ENCODE measurements at places on chromosomes 2 and 18. TPM values are rescaled to one million over a fixed set of nuclear protein-coding genes. Genes with fewer than 3 reads are reported as not detected.

LBX2 gene
- polyA plus RNA-seq = not detected

CPO gene
- polyA plus RNA-seq = not detected

RASGRP3 gene
- 0.84 TPM for polyA plus RNA-seq

ADRA2B gene
- not detected for polyA plus RNA-seq

DNA sequence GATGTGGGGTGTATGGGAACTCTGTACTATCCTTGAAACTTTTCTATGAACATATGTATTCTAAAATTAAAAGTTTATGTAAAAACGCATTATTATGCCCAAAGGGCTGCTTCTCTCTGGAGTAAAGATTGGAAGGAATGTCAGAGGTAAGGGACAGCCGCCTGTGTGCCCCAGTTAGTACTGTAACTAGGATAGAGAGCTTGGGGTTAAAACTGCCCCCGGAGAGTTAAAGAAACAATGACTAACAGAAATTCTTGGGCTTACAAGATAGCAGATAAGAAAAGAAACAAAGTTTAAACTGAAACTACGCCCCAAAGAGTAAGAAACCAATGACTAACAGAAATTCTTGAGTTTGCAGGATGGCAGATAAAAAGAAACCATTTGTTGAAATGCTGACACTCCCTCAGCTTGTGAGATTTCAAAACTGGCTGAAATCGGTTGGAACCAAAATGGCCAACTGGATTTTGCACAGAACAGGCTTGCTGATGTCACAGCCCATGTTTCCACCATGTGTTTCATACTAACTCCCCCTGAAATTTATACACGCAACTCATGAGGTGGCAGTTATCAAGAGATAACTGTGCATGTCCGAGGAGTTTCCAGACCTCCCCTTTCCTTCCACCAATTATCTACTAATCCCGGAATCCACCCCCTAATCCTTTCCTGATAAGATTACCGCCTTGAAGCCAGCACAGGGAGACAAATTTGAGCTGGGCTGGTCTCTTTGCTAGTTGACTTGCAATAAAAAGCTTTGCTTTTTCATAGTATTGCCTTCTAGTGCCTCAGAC, 8.7 kb upstream of the TXNDC2 start:
- H3K4me1 ChIP-seq = no peaks in the 10 kb centered on the region
- H3K36me3 ChIP-seq = no peaks in the 10 kb centered on the region
- H3K27me3 ChIP-seq = no peaks in the 10 kb centered on the region
- H3K4me3 ChIP-seq = no peak overlapping the region
- no peak for DNase-seq

GRCh38 chr2:163675388-163675787, 60.4 kb downstream of the FIGN start:
- no peak overlapping the region for H3K4me3 ChIP-seq
- no peak overlapping the region for H3K27ac ChIP-seq
- H3K4me1 ChIP-seq = no peaks in the 10 kb centered on the region
- DNase-seq = no peak
- no peaks in the 10 kb centered on the region for H3K27me3 ChIP-seq

DNA sequence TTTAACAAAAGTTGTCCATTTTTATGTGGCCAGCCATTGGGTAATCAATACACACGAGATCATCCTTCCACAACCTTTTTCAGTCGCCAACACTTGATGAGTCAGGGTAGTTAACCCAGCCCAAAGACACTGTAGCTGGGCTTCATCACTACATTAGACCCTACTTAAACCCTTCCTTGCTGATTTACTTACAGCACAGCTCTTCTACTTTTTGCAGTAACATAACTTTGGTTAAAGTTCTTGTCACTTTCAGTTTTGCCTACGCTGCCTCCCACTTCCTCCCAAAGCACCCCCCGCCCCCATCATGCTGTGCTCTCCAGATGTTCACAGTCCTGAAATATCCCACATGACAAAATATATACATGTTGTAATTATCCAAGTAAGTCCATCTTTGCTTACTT, 103.6 kb downstream of the CDK15 start:
- no peak overlapping the region for H3K27ac ChIP-seq
- H3K4me3 ChIP-seq = no peak overlapping the region
- no peaks in the 10 kb centered on the region for H3K36me3 ChIP-seq
- H3K27me3 ChIP-seq = no peaks in the 10 kb centered on the region

ARHGEF33 gene
- polyA plus RNA-seq = not detected

ASPRV1 gene
- 0.25 TPM for polyA plus RNA-seq

- peaks cover 12% of the 10 kb centered on the region for H3K36me3 ChIP-seq
- peaks cover 45% of the 10 kb centered on the region for H3K4me1 ChIP-seq
- H3K27me3 ChIP-seq = no peaks in the 10 kb centered on the region
Observed at GRCh38 chr2:181465676-181466375, 8.6 kb downstream of the ITGA4 start.

LRRTM1 gene
- not detected for polyA plus RNA-seq

DNA sequence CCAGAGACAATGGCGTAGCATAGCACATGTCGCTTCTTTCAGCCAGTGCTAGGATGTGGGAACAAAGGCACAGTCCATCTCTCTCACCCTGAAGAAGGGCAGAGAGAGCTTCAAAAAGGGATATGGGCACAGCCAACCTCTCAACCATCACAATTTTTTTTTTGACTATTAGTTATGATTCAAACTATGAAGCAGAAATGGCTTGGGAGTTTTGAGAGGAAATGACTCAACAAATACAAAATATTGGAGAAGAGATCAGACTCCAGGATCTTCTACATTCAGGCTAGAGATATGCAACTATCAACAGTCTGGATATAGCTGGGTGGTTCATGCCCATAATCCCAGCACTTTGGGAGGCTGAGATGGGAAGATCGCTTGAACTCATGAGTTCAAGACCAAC, 109.1 kb downstream of the MCFD2 start:
- H3K36me3 ChIP-seq = no peaks in the 10 kb centered on the region
- no peak overlapping the region for H3K4me3 ChIP-seq
- no peaks in the 10 kb centered on the region for H3K4me1 ChIP-seq
- no peak overlapping the region for H3K27ac ChIP-seq
- no peak for DNase-seq
- H3K27me3 ChIP-seq = no peaks in the 10 kb centered on the region

ANKZF1 gene
- 49.5 TPM for polyA plus RNA-seq

DNA sequence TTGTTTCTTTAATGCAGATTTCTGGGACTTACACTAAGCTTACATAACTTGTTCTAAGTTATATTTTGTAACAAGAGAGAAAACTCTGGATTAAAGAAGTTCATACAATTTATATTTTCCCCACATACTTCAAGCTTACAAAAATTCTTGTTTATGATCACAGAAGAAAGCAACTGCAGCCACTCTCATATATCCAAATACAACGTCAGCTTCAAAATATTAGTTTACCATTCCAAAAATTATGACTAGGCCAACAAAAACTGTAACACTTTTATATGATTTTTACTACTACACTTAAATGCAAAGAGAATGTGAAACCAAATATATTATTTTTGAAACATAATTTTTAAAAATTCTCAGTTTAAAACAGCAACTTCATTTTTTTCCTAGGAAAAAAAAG, 30.9 kb downstream of the LPIN2 start:
- no peak for DNase-seq
- peak overlapping the region; percentile 95 for H3K27ac ChIP-seq
- H3K27me3 ChIP-seq = no peaks in the 10 kb centered on the region
- no peaks in the 10 kb centered on the region for H3K36me3 ChIP-seq
- no peak overlapping the region for H3K4me3 ChIP-seq

DNA sequence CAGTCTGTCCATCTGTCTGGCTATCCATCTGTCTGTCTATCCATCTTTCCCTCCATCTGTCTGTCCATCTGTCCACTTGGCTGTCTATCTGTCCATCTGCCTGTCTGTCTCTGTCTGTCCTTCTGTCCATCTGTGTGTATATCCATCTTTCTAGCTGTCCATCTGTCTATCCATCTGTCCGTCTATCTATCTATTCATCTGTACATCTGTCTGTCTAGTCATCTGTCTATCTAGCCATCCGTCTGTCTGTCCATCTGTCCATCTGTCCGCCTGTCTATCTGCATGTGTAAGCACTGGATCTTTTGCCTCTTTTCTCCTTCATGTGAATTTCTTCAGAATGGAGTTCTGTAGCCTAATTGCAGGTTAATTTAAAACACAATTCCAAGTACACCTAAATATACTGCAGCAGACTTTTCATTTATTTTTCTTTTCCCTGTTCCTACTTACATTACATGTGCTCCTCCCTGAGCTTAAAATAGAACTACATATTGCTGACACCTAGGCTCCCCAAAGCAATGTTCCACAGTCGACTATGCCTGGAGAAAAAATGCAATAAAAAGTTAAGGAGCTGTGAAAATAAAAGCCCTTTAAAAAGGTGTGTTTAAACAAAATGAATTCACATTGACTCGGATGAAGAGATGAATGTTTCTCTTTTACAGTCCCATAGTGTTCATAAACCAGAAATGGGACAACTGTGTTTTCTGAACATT, 37.4 kb upstream of the TXNDC2 start:
- DNase-seq = no peak
- peaks cover 45% of the 10 kb centered on the region for H3K4me1 ChIP-seq
- H3K36me3 ChIP-seq = peaks cover 52% of the 10 kb centered on the region
- H3K4me3 ChIP-seq = no peak overlapping the region
- no peak overlapping the region for H3K27ac ChIP-seq
- no peaks in the 10 kb centered on the region for H3K27me3 ChIP-seq

DNA sequence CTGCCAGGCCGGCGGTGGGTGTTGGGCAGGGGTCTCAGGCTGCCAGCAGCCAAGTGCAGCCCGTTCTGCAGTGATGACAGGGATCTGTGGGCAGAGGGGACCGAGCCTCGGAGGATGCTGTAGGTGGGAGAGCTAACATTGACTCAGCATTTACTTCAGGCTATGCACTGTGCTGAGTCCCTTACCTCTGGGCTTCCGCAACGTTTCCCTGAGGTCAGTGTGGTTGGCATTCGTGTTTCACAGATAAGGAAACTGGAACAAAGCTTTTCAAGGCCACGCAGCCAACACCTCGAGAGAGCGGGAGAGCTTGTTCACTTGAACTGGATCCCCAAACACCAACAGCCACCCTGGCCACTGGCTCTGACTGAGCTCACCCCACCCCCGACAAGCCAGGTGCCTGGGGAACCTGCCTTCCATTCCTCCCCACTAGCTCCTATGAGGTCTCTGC, 839 bp upstream of the GPR148 start:
- peaks cover 19% of the 10 kb centered on the region for H3K27me3 ChIP-seq
- H3K36me3 ChIP-seq = no peaks in the 10 kb centered on the region
- peaks cover 18% of the 10 kb centered on the region for H3K4me1 ChIP-seq
- no peak overlapping the region for H3K27ac ChIP-seq
- DNase-seq = no peak
